ENCODE measurements at places on chromosomes 4 and X.

GRCh38 chr4:31023109-31023508 is 302.9 kb downstream of the PCDH7 start:
- DNase-seq, result no peak
- no peaks in the 10 kb centered on the region for H3K4me1 ChIP-seq
- no peak overlapping the region for H3K27ac ChIP-seq
- H3K27me3 ChIP-seq, result no peaks in the 10 kb centered on the region

DNA sequence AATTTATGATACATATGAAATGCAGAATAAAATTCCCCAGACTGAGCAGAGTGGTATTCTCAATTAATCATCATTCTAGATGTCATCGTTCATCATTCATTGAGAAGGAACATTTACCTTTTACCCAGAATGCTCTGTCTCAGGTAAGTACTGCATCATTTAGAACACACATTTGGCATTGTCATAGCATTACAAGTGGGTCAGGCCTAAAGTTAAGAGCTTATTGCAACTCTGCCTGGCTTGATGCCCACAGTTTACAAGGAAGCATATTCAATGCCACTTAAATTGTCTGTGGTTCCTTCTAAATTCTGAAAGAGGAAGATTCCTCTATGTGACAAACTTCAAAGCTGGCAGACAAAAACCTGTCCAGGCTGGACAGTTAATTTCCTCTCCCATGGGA is 87.3 kb downstream of the CAMK2D start:
- H3K27me3 ChIP-seq, result no peaks in the 10 kb centered on the region
- peaks cover 5% of the 10 kb centered on the region for H3K4me1 ChIP-seq
- no peak overlapping the region for H3K4me3 ChIP-seq
- peaks cover 78% of the 10 kb centered on the region for H3K36me3 ChIP-seq
- H3K27ac ChIP-seq, result no peak overlapping the region

GRCh38 chr4:101019941-101020401 is 327.4 kb downstream of the PPP3CA start:
- H3K27ac ChIP-seq, result peak overlapping the region; percentile 81
- H3K27me3 ChIP-seq, result no peaks in the 10 kb centered on the region
- peaks cover 8% of the 10 kb centered on the region for H3K4me1 ChIP-seq
- no peak overlapping the region for H3K4me3 ChIP-seq

- DNase-seq, result peak; percentile 22
- H3K4me3 ChIP-seq, result no peak overlapping the region
- peaks cover 3% of the 10 kb centered on the region for H3K4me1 ChIP-seq
Measured at GRCh38 chr4:23881052-23881501, 8.8 kb downstream of the PPARGC1A start.

- no peak overlapping the region for H3K4me3 ChIP-seq
- H3K27ac ChIP-seq, result no peak overlapping the region
- no peaks in the 10 kb centered on the region for H3K27me3 ChIP-seq
- no peaks in the 10 kb centered on the region for H3K4me1 ChIP-seq
- no peak for DNase-seq
Measured at GRCh38 chr4:99593781-99594641, 19.4 kb downstream of the MTTP start.

DNA sequence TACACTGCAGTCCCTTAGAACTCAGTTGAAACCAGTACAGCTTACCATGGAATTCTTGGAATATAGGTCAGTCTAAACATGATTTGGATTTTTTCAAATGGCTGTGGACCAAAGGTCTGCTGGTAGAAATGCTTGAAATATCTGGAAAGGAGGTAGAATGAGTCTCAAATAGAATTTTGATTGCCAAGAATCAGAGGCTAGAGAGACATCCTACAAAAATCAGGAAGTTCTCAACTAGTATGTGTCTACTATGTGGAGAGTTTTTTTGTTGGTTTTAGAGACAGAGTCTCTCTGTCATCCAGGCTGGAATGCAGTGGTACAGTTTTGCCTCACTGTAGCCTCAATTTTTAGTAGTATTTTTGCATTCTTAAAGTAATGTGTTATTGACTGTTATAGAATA is 53.6 kb downstream of the PAQR3 start:
- no peaks in the 10 kb centered on the region for H3K4me1 ChIP-seq
- no peaks in the 10 kb centered on the region for H3K36me3 ChIP-seq
- DNase-seq, result no peak
- no peak overlapping the region for H3K27ac ChIP-seq

GRCh38 chrX:17397074-17397473 is 22.1 kb downstream of the NHS start:
- H3K27me3 ChIP-seq, result no peaks in the 10 kb centered on the region
- H3K27ac ChIP-seq, result peak overlapping the region; percentile 35
- H3K36me3 ChIP-seq, result no peaks in the 10 kb centered on the region
- no peak for DNase-seq
- no peaks in the 10 kb centered on the region for H3K4me1 ChIP-seq

DNA sequence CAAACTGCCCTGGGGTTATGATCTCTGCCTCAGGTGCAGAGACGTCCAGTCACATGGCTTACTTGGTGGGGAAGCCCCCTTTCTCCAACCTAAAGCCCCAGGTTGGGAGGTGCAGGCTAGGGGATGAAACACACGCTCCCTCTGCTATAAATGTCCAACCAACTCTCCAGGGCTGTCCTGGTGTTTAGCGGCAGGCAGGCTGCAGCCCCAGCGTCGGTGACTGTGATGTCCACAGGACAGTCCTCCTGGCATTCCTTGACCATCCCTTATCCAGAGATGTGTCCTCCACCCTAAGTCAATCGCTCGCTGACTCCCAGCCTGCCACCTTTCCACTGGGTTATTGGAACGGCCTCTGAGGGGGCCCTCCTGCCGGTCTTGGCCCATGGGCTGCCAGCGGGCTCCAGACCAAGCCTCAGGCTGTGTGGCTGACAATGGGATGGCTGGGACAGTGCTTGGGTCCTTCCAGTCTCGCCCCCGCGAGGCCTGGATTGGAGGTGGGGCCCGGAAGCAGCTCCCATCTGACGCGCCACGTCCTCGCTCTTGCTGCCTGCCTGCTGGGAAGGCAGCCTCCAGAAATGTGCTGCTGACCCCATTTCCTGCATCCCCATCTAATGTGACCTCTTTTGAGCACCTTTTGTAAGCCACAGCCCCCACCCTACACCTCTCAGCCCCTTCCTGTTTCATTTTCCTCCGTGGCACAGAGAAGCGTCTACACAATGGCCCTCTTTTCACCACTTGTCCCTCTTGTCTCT is 60.8 kb upstream of the ADRA2C start:
- H3K27me3 ChIP-seq, result peaks cover 77% of the 10 kb centered on the region
- H3K4me1 ChIP-seq, result peaks cover 13% of the 10 kb centered on the region
- no peak overlapping the region for H3K4me3 ChIP-seq
- no peak for DNase-seq
- H3K36me3 ChIP-seq, result no peaks in the 10 kb centered on the region

- no peak overlapping the region for H3K27ac ChIP-seq
- no peaks in the 10 kb centered on the region for H3K36me3 ChIP-seq
Measured at GRCh38 chr4:15870921-15871664, 67.4 kb downstream of the FGFBP1 start.

DNA sequence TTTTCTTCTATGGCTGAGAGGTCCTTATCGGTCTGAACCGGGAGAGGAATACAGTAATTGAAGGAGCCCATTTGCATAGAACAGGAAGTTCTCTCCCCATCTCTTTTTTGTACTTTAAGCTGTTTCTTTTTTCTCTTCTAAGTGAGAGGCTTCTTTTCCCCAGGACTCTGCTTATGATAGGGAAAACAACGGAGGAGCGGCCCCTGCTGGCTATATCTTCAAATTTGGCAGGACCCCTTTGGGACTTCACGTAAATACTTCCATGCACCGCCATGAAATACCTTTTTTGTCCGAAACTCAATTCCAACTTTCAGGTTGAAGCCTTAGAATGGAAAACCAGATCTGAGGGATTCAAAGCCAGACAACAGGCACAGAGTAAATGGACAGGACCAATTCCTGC is 1153.0 kb upstream of the INTU start:
- DNase-seq, result no peak
- no peaks in the 10 kb centered on the region for H3K36me3 ChIP-seq
- no peak overlapping the region for H3K4me3 ChIP-seq

GRCh38 chr4:138095378-138095777 is 146.8 kb downstream of the SLC7A11 start:
- H3K27ac ChIP-seq, result no peak overlapping the region
- H3K4me1 ChIP-seq, result no peaks in the 10 kb centered on the region
- no peak for DNase-seq
- no peak overlapping the region for H3K4me3 ChIP-seq

- H3K4me3 ChIP-seq, result no peak overlapping the region
- H3K36me3 ChIP-seq, result peaks cover 12% of the 10 kb centered on the region
- DNase-seq, result no peak
- H3K4me1 ChIP-seq, result peaks cover 12% of the 10 kb centered on the region
Measured at GRCh38 chrX:1589356-1590130, 1.9 kb upstream of the AKAP17A start.

- no peak overlapping the region for H3K4me3 ChIP-seq
- H3K27me3 ChIP-seq, result no peaks in the 10 kb centered on the region
- no peak for DNase-seq
- H3K27ac ChIP-seq, result no peak overlapping the region
- H3K36me3 ChIP-seq, result no peaks in the 10 kb centered on the region
- peaks cover 2% of the 10 kb centered on the region for H3K4me1 ChIP-seq
Measured at GRCh38 chr4:83613994-83614393, 78.1 kb downstream of the GPAT3 start.

DNA sequence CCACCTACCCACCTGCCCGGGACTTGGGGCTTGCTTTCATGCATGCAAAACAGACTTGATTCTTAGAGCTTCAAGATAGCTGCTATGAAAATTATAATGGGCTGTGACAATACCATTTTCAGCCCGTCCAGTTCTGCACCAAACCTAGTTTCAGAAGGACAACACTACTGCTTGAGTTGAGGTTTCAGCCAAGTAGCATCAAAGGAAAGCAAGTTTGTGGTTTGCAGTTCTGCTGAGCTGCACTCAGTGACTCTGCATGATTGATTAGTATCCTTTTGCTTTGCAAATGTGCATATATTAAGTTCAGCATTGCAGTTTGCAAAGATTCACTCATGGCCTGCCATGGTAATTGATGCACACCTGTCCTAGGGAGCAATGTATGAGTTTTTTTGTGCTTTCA is 442.7 kb downstream of the RPA4 start:
- no peak overlapping the region for H3K4me3 ChIP-seq
- H3K4me1 ChIP-seq, result no peaks in the 10 kb centered on the region
- no peaks in the 10 kb centered on the region for H3K36me3 ChIP-seq
- H3K27ac ChIP-seq, result no peak overlapping the region
- no peaks in the 10 kb centered on the region for H3K27me3 ChIP-seq

- DNase-seq, result peak; percentile 43
- no peaks in the 10 kb centered on the region for H3K27me3 ChIP-seq
- H3K27ac ChIP-seq, result no peak overlapping the region
- peaks cover 6% of the 10 kb centered on the region for H3K4me1 ChIP-seq
- H3K36me3 ChIP-seq, result no peaks in the 10 kb centered on the region
- H3K4me3 ChIP-seq, result peak overlapping the region; percentile 93
Measured at GRCh38 chr4:124708517-124709300, 3.8 kb downstream of the ANKRD50 start.

DNA sequence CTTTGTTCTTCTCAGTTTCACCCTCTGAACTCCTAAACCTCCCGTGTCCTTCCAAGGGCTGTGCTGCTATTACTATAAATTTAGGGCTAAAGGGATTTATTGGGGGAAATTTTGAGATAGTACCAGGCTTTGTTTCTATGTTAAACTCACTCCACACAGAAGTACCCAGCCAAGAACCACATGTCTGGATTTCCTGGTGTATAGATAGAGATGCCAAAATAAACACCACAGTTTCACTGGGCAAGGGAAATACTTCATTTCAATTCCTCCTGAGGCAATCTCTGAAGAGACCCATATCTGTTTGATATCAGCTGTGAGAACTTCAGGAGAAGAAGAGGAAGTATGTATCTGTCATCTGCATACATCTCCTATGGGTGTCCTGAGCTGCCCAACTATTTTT is 21.7 kb upstream of the CLNK start:
- no peaks in the 10 kb centered on the region for H3K36me3 ChIP-seq
- H3K27me3 ChIP-seq, result no peaks in the 10 kb centered on the region
- peaks cover 8% of the 10 kb centered on the region for H3K4me1 ChIP-seq
- no peak for DNase-seq
- no peak overlapping the region for H3K4me3 ChIP-seq
- H3K27ac ChIP-seq, result no peak overlapping the region

GRCh38 chr4:162017863-162018262 is 145.9 kb downstream of the FSTL5 start:
- H3K4me1 ChIP-seq, result no peaks in the 10 kb centered on the region
- H3K4me3 ChIP-seq, result no peak overlapping the region
- no peaks in the 10 kb centered on the region for H3K27me3 ChIP-seq
- H3K27ac ChIP-seq, result no peak overlapping the region

GRCh38 chrX:109880629-109881028 is 122.3 kb upstream of the TMEM164 start:
- no peaks in the 10 kb centered on the region for H3K27me3 ChIP-seq
- H3K27ac ChIP-seq, result no peak overlapping the region
- H3K4me3 ChIP-seq, result no peak overlapping the region
- DNase-seq, result no peak

DNA sequence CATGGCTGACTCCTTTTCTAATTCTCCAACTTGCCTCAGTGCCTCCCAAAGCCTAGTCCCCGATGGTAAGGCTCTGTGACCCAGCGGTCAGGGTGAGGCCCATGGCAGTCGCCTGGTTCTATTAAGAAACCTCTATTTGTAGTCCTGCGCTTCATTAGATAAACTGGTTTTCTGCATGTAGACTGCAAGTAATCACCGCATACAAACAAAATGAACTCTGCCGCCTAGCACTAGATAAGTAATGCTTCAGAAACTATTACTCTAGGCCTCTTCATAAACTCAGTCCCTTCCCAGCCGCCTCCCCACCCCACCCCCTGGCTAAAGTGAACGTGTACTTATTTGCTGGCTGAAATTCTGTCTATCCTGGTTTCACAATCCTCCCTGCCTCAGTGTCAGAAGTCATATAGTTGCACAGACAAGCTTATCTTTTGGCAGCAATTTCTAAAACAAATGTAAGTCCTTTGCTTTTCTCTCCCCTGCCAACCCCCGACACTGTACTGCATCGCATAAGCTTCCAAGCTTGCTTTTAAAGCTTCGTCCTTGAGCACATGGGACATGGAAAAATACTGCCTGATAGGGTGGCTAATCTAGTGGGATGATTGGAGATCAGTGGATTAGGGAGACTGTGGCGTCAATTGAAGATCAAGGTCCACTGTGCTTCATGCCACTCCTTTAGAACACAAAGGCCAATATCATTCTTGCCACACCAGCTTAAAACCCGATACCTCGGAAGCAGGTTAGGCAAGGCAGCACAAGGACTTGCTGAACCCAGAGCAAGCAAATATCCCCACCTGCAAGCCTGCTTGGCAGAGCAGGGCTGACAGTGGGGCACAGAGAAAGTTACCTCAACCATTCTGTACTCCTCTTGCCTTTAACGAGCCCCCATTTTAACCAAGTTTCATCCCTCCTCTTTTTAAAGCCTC is 125.8 kb downstream of the IRF2 start:
- peaks cover 5% of the 10 kb centered on the region for H3K4me1 ChIP-seq
- no peak overlapping the region for H3K27ac ChIP-seq
- H3K36me3 ChIP-seq, result no peaks in the 10 kb centered on the region

GRCh38 chr4:25131926-25132325 is 28.3 kb downstream of the SEPSECS start:
- H3K36me3 ChIP-seq, result peaks cover 6% of the 10 kb centered on the region
- no peak overlapping the region for H3K27ac ChIP-seq
- no peak for DNase-seq

GRCh38 chr4:2135083-2135482 is 76.0 kb downstream of the NAT8L start:
- H3K27me3 ChIP-seq, result no peaks in the 10 kb centered on the region
- no peak overlapping the region for H3K4me3 ChIP-seq
- no peaks in the 10 kb centered on the region for H3K36me3 ChIP-seq
- DNase-seq, result peak; percentile 23

GRCh38 chrX:9440116-9440844 is 24.6 kb upstream of the TBL1X start:
- H3K4me1 ChIP-seq, result no peaks in the 10 kb centered on the region
- no peaks in the 10 kb centered on the region for H3K27me3 ChIP-seq
- no peak overlapping the region for H3K27ac ChIP-seq
- no peak overlapping the region for H3K4me3 ChIP-seq
- DNase-seq, result no peak

Measured in mesenchymal stem cell (in vitro differentiated cells and primary cell).